ENCODE measurements at places on chromosomes 6 and 20.

DNA sequence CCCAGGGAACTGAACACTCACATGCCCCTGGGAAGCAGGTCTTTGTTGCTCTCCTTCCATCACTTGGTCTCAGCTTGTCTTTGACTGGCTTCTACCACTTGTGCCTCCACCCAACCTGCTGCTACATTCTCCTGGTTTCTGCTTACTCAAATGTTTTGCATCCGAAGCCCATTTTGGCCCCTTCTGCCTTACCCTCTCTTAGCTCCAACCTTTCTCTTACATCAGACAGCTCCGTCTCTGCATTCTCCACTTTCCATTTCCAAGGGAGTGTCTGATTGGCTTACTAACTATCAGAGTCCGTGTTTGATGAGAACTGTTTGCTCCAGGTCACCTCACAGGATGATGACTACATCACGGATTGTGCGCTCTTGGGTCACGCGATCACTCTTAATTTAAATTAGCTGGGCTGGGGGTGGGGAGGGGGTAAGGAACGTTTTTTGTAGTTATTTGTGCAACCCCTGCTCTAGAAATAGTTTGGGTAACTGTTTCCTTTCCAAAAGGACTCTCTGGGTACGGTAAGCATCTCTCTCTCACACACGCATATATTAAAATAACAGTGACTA lies 844 bp upstream of the ABRACL start:
- DNase-seq = no peak

DNA sequence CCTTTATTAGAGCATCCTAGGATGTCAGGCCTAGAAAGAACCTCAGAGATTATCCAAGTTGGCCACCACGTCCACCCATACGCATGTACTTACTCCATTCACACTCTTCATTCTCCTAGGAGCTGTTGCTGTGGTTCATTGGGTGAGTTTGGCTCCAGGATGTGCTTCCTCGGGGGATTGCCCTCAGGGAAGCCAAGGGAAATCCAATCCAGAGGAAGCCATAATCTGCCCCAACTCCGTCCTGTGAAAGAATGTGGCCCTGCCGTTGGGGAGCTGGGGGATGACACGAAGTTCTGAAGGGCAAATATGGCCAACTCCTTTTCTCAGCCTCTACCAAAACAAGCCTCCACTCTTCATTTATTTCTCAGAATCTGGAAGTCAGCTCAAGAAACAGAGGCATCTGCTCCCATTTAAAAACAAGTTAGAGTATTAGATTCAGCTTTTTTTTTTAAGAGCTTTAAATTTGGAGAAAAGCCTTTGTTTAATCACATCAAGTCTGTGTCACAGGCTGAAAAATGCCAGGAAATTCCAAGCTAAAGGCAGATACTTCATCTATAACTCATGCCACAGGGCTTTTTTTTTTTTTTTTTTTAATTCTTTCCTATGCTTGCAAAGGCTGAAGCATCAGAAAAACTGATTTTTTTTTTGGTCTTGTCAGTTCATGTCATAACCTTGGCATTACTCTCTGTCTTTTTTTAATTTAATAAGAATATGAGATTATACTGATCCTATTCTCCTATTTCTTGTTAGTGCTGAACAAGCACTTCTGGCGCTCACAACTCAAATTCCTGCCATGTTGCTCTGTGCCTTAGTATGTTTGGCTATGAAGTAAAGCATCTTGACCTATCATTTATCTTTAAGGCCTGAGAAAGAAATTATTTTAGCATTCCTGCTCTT lies 480.9 kb upstream of the MARCKS start:
- DNase-seq = no peak

GRCh38 chr20:2709205-2709981 lies 16.8 kb downstream of the EBF4 start:
- DNase-seq = no peak

GRCh38 chr20:3247638-3248037 lies 8.6 kb upstream of the SLC4A11 start:
- no peak for DNase-seq

DNA sequence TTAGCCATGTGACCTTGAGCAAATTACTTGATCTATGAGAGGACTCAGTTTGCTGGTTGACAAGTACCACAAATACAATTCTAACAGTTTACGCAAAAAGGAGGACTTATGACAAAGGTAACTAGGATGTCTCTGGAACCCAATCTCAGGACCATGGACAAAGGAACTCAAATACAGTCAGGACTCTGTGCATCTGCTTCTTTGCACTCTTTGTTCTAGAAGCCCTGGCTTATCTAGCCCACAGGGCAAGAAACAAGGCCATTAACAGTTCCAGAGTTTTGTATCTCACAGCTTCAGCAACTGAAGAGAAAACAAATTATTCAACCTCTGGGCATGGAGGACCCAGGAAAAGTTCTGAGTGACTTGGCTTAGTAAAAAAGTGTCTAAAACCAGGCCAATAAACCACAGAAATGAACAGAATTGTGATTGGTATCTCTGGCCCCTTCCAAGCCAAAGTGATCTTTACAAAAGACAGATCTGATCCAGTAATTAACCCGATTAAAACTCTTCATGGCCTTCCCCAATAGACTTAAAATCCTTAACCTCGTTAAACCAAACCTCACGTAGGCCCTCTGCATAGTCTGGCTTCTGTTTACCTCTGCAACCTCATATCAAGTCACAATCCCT lies 5.9 kb downstream of the WASF1 start:
- DNase-seq = no peak

DNA sequence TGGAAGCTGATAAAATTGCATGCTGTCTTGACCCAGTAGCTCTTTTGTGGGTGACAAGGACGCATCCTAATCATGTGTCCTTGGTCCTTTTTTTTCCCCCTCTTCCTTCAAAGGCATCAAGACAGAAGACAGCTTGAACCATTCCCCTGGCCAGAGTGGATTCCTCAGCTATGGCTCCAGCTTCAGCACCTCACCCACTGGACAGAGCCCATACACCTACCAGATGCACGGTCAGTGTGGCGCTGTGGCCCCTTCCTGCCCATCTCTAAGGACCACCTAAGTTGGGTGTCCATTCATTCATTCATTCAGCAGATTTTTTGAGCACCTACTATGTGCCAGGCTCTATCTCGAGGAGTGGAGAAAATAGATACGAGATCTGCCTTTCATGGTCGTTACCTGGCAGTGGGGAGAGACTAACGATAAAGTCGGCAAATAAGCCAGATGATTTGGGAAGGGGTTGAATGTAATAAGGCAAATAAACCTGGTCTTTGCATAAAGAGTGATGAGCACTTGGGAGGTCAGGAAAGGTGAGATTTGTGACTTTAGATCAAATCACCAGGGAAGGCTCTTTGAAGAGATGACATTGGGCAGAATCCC lies 121.5 kb downstream of the EYA2 start:
- no peak for DNase-seq

DNA sequence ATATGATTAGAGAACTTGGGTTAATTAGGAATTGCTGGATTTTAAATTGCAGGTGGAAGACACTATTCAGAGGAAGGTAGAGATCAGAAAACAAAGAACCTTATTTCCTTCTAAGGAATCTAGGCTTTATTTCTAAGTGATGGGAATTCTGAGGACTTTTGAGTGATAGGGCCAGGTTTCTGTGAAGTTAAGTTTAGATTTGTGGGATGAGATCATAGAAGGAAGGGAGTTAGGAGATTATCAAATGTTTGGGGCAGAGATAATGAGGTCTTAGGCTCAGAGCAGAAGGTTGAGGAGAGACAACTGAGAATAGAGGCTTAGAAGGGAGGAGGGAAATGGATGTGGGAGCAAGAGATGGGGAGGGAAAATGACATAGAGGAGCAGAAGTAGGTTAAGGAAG lies 109.7 kb upstream of the MMS22L start:
- DNase-seq = no peak

Data from NCI-H187 treated with DMSO at 0.1 percent for 48 hours (cell line).